ENCODE measurements at places on chromosomes 16 and 17.

DNA sequence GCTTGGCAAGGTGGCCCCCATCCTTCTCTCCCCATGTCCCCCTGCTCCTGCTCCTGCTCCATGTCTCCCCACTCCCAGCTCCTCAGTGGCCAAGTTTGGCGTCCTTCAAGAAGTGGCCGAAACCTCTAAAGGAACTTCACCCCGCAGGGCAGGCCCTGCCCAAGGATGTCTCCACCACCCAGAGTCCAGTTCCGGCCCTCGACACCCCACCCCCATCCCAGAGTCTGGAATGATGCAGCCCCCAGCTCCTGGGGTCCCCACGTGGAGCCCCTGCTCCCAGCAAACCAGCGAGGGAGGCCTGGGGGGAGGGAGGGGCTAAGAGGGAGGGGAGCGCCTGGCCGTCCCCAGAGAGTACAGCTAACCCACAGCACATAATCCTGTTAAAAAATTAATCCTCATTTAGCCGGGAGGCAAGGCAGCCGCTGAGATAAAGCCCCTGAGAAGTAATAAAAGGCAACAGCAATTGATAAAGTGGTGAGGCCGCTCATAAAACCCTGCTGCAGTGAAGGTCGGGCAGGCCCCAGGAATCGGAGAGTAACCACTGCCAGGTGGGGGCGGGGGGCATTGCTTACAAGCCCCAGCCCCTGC is 9.9 kb upstream of the ENPP7 start:
- no peak for DNase-seq

DNA sequence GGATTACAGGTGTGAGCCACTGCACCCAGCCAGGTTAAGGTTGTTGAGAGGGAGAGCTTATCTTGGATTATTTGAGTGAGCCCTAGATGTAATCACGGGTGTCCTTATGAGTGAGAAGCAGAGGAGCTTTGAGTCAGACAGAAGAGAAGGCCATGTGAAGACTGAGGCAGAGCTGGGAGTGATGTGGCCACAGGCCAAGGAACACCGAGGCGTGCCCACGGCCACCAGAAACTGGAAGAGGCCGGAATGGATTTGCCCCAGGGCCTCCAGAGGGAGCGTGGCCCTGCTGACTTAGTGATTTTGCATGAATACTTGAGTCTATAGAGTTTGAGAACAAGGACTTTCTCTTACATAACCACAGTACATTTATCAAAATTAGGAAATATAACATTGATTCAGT is 137.7 kb downstream of the RPTOR start:
- DNase-seq = no peak

GRCh38 chr17:65058146-65058545 is 1.6 kb upstream of the GNA13 start:
- DNase-seq = no peak

DNA sequence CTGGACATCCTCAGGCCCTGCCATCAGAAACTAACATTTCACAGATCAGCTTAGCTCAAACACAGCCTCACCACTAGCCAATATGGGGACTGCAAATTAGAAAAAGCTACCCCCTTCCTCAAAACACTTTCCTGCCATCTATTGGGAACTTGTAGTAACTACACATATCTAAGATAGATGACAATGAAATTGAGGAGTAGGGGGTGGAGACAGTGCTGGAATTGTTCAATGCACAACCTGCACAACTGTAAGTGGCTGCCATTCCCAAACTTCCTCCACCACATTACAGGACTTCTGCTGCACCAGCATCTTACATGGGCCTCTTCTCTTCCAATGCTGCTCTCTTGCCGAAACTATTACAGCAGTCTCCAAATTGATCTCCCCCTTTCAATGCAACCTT is 21.9 kb downstream of the AIPL1 start:
- no peak for DNase-seq

DNA sequence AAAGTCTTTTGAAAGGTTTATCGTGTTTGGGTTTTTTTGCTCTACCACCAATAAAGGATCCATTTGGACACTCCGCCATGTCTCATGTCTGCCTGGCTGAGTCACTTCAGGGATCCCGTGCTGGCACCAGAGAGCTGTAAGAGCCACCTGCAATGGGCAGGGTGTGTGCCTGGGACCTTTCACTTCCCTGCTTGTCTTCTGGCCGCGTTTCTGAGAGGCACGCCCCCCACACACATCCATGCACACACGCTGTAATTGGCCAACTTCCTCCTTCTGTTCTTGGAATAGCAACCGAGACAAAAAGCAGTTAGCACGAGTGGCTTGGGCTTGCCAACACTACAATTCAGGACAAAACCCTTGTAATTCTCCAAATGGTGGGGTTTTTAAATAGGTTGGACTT is 9.8 kb upstream of the SOST start:
- no peak for DNase-seq

DNA sequence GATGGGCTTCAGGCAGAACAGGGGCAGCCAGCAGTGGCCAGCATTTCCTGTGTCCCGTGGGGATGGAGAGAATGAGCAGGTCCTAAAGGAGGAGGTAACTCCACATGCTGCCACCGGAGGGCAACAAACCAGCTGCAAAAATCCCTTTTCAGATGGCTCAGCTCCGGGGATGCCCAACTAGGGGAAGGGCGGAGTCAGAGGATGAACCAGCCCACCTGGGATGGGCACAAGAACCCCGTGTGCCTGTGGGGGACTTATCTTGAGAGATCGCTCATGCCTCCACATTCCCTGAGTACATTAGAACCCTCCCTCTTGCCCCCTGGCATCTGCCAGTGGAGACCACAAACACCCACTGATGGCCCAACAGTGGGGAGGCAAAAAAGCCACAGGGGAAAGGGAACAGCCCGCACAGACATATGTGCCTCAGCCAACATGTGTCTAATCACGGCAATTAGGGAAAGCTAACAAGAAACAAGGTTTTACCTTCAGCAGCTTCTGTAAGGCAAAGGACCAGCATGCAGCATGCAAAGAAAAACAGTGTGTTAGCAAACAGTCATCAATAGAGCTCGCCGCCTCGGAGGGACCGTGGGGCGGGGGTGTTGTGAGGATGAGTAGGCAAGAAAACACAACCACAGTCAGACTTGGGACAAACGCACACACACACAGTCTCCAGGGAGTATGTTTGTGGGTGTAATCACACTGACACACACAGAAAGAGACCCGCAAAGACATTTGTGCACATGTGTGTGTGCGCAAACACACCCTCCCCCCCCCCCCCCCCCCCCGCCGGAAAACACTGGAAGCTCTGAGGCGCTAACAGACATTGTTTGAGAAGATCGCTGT is 64.0 kb downstream of the MYO18A start:
- no peak for DNase-seq
